ENCODE measurements at places on chromosomes 13 and 19.
A peak's percentile ranks its signal among the peaks of the same experiment; 100 is the strongest.

DNA sequence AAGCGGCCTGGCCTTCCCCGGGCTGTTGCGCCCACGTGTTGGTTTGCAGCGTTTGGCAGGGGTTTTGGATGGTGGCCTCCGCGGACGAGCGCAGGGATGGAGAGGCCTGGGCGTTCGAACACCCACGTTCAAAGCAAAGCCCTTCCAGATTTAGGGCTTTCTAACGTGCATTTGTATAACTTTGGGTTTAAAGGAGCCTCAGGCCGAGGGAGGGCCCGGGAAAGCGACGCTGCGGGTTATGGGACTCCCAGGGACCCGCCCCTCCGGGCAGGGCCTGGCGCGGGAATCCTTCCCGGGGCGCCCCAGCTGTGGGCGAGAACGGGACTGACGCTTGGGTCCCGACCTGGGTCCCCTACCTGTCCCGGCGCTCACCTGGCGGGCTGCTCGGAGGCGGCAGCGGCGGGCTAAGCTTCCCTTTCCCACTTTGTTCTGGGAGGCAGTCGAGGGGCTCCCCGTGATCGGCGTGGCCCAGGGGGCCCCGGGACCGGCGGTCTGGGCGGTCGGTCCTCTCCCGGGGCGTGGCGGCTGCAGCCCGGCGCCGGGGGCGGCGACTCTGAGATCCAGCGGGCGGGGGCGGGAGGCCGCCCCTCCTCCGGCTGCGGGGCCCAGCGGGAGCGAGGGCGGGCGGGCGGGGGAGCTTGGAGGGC, at the start of gene FBXO17:
Gene FBXO17 (minus strand): TSS at position 529 of the 647 bp plus-strand sequence. CDS start 25,423 bp downstream, outside the sequence.
- peak; percentile 54 for DNase-seq

GRCh38 chr13:99471221-99472121, 29.8 kb upstream of the TM9SF2 start:
- DNase-seq, result no peak

GRCh38 chr13:35797991-35798390, 321.5 kb upstream of the MAB21L1 start:
- DNase-seq, result no peak

DNA sequence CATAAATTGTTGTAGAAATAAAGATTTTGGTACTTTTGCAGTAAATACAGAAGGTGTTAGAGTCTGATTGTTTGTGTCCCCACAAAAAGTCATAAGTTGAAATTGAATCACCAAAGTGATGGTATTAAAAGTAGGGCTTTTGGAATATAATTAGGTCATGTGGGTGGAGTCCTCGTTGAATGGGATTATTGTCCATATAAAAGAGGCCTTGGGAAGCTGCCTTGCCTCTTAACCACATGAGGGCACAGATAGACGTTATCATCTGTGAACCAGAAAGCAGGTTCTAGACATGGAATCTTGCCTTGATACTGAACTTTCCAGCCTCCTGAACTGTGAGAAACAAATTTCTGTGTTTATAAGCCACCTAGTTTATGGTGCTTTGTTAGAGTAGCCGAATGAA, 186.8 kb downstream of the PRR20E start:
- DNase-seq, result no peak

DNA sequence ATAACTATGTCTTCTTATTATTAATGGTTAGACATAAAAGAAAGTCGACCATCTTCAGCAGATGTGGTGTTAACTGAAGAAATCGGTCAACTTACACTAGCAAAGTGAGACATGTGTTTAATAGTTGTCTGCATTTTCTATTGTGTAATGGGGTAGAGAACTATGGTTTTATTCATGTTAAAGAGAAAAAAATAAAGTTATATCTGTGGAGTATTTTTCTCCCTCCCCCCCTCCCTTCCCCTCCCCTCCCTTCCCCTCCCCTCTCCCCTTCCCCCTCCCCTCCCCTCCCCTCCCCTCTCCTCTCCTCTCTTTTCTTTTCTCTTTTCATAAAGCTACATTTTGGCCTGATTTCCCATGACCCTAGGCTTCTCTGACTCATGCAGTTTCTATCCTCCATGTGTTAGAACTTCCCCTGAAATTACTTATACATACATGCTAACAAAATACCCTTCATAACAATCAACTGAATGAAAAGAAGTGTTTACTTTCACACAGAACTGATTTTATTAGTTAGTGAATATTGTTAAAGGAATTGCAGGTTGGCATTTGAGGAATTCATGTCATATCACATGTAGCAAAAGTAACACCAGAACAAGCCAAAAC, 1431.0 kb upstream of the ATXN8OS start:
- DNase-seq, result no peak
